NCI-H1105 (cell line): ENCODE measurements at places on chromosomes 16 and 17.

- DNase-seq: no peak
Measured at GRCh38 chr17:78266231-78266631, 34.8 kb downstream of the TMEM235 start.

DNA sequence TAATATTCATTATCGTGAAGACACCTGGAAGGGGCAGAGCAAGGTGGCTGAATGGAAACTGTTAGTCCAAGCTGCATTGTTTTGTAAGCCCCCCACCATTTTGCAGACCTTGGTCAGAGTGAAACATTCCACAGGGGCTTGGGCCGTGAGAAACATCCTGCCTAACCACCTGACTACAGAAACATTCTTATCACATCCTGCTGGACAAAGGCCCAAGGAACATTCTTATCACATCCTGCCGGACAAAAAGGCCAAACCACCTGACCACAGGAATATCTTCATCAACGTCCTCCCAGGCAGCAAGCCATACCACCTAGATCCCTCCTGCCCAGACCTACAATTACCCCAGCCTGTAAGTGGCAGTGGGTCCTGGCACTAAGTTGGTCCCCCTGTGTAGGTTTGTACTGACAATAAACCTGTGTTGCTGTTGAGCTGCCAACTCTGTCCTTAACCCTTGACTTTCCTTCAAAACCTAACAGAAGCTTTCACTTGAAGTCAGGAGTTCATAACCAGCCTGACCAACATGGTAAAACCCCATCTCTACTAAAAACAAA lies 19.6 kb downstream of the ATF7IP2 start:
- no peak for DNase-seq

DNA sequence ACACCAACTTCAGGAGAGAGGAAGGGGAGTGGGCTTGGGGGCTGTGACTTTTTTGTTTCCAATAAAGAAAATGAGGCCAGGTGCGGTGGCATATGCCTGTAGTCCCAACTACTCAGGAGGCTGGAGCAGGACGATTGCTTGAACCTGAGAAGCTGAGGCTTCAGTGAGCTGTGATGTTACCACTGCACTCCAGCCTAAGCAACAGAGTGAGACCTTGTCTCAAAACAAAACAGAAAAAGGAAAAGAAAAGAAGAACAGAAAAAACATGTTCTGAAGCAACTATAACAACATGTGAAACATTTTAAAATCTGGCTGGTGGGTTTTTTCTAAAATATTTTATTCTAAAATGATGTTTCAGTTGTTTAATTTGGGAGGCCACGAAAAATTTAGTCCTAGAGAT lies 554.0 kb upstream of the ZFHX3 start:
- DNase-seq: no peak

GRCh38 chr16:55830658-55831294 lies 2.1 kb downstream of the CES1 start:
- DNase-seq: no peak

GRCh38 chr17:72158895-72159885 lies 38.4 kb downstream of the SOX9 start:
- no peak for DNase-seq

DNA sequence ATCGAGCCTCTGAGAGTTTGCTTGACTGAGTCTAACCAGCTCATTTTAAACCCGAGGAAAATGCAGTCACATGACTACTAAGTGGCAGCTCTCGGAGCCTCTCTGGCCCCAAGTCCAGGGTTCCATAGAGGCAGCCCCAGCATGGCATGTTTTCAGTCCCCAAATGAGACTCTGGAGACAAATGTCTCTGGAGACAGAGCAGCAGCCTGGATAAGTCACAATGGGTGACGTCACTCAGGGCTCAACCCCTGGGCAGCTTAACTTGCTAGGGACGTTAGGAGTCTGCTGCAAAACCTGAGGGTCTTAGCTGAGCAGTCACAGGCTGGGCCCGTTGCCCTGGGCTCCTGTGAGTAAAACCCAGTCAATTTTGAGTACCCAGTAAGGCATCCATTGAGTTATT lies 6.9 kb upstream of the STH start:
- no peak for DNase-seq

GRCh38 chr16:65124596-65124995 lies 2.7 kb upstream of the CDH11 start:
- DNase-seq: no peak

DNA sequence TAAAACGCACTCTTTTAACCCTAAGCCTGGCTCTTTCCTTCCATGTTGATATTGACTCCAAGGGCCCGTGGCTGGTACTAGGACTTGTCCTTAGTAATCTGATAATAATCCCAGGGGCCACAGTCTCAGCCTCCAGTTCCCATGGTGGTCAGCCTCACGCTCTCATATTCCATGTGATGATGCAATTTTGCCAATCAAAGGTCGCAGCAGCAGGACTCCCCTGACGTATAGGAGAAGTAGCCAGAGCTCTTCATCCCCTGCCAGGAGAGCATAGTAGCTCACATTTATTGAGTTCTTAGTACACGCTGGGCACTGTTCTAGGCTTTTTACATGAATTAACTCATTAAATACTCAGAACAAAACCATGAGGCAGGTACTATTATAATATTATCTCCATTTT lies 42.4 kb downstream of the CD300LF start:
- no peak for DNase-seq

DNA sequence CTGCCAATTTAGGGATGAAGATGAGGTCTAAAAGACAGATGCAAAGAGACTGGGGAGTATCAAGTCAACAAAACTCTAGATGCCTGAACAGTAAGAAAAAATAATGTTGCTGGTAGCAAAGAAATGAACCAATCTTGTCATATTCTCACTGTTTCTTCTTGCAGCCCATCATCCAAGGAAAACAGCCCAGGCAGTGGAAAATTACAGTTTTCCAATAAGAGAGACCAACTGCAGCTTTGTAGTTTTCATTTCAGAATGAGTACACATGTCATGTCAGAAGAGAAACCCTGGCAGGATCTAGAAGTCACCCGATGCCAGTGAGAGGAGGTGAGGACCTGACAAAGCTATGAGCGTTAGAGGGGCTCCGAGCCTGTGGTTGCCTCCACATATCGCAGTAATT lies 500.4 kb upstream of the PSMD7 start:
- no peak for DNase-seq

DNA sequence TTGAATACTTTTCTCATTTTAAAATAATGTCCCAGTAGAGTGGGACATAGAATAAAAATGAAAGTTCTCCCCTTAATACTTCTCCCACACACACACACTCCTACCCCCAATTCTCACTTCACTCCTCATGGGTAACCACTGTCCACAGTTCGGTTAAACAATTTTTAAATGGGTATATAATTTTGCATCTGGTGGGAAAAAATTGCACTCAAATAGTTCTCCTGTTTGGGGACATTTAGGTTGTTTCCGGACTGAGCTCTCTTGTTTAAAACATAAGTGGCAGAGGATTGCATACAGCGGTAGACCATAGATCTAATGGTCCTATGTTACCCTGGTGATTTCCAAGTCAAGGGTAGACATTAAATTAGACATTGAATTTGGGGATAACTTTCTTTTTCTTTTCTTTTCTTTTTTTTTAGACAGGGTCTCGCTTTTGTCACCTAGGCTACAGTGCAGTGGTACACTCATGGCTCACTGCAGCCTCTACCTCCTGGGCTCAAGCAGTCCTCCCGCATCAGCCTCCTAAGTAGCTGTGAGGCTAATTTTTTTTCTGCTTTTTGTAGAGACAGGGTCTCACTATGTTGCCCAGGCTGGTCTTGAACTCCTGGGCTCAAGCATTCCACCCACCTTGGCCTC lies 138.3 kb downstream of the SOCS1 start:
- no peak for DNase-seq

- no peak for DNase-seq
Measured at GRCh38 chr17:50501054-50501453, 7.2 kb upstream of the MYCBPAP start.
